ENCODE measurements at places on chromosomes 13 and 19. TPM values are rescaled to one million over a fixed set of nuclear protein-coding genes. Genes with fewer than 3 reads are reported as not detected.
A peak's percentile ranks its signal among the peaks of the same experiment; 100 is the strongest.

GRCh38 chr13:110916301-110917142 lies 1.7 kb upstream of the ANKRD10 start:
- no peak for DNase-seq
- peak overlapping the region; percentile 92 for H3K4me3 ChIP-seq
- peak overlapping the region; percentile 63 for H3K27ac ChIP-seq

- no peak overlapping the region for H3K4me3 ChIP-seq
- H3K27me3 ChIP-seq = no peaks in the 10 kb centered on the region
- H3K27ac ChIP-seq = no peak overlapping the region
- no peaks in the 10 kb centered on the region for H3K36me3 ChIP-seq
Observed at GRCh38 chr13:40452038-40452666, 214.3 kb downstream of the FOXO1 start.

The ZNF491 gene
- total RNA-seq = 0.60 TPM

GRCh38 chr13:20780317-20780716 lies 6.6 kb upstream of the EEF1AKMT1 start:
- H3K36me3 ChIP-seq = peaks cover 37% of the 10 kb centered on the region
- H3K27ac ChIP-seq = no peak overlapping the region
- no peaks in the 10 kb centered on the region for H3K27me3 ChIP-seq
- DNase-seq = no peak

DNA sequence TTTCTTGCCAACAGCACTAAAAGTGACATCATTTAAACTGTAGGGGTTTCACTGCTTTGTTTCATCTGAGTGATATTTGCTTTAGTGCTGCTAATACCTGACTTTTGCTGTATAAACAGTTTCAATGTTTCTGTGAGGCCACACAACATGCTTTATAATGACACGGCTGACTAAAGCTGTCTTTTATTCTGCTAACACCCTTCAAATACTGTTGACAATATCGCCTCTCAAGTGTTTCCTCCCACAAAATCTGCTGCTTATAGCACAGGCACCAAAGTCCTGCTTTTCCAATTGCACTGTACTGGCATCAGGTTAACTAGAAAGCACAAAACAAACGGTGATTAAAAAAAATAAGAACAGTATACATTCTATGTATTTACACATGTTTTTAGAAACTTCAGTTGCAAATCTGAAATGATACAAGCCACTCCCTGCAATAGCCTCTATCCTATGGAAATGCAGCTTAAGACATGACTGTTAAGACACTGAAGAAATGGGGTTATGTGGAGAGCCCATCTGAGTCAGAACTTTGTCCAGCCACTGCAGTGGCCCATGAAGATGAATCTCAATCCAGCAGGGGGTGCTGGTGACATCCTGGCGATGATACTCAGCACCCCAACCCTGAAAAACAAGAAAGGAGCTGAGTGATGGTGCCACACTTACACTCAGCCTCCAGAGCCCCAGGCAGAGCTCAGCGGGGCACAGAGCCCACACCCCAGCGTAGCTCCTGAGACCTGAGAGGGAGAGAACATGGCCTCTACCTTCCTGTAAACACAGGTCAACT lies 29.4 kb downstream of the RFXAP start:
- DNase-seq = peak; percentile 50
- no peak overlapping the region for H3K4me3 ChIP-seq
- no peaks in the 10 kb centered on the region for H3K36me3 ChIP-seq
- no peaks in the 10 kb centered on the region for H3K4me1 ChIP-seq
- H3K27me3 ChIP-seq = peaks cover 8% of the 10 kb centered on the region

- H3K27ac ChIP-seq = peak overlapping the region; percentile 38
- DNase-seq = peak; percentile 56
- peaks cover 8% of the 10 kb centered on the region for H3K36me3 ChIP-seq
- peak overlapping the region; percentile 61 for H3K4me3 ChIP-seq
- peaks cover 53% of the 10 kb centered on the region for H3K4me1 ChIP-seq
Observed at GRCh38 chr19:15469513-15470297, 5.4 kb upstream of the RASAL3 start.

DNA sequence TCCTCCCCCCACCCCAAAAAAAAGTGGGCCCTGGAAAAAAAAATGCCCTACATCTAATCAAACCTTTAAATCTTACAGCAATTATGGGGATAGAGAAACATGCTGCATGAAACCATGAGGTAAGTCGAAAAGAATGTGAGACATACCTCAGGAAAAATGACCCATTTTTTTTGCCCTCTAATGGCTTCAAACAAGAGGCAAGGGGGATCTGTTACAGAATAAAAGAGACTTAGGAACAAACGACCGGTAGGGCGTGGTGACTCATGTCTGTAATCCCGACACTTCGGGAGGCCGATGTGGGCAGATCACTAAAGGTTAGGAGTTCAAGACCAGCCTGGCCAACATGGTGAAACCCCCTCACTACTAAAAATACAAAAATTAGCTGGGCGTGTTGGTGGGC lies 8.4 kb downstream of the RGL3 start:
- H3K4me3 ChIP-seq = no peak overlapping the region
- H3K36me3 ChIP-seq = no peaks in the 10 kb centered on the region
- no peak overlapping the region for H3K27ac ChIP-seq
- peaks cover 4% of the 10 kb centered on the region for H3K4me1 ChIP-seq
- peaks cover 7% of the 10 kb centered on the region for H3K27me3 ChIP-seq

GRCh38 chr19:6532244-6532999 lies 1.6 kb downstream of the TNFSF9 start:
- H3K36me3 ChIP-seq = no peaks in the 10 kb centered on the region
- H3K4me3 ChIP-seq = peak overlapping the region; percentile 40
- peak; percentile 43 for DNase-seq
- no peak overlapping the region for H3K27ac ChIP-seq

GRCh38 chr19:13804830-13805683 lies 9.8 kb downstream of the ZSWIM4 start:
- no peaks in the 10 kb centered on the region for H3K4me1 ChIP-seq
- no peak overlapping the region for H3K27ac ChIP-seq
- no peaks in the 10 kb centered on the region for H3K27me3 ChIP-seq
- peaks cover 6% of the 10 kb centered on the region for H3K36me3 ChIP-seq
- DNase-seq = peak; percentile 49
- H3K4me3 ChIP-seq = no peak overlapping the region

DNA sequence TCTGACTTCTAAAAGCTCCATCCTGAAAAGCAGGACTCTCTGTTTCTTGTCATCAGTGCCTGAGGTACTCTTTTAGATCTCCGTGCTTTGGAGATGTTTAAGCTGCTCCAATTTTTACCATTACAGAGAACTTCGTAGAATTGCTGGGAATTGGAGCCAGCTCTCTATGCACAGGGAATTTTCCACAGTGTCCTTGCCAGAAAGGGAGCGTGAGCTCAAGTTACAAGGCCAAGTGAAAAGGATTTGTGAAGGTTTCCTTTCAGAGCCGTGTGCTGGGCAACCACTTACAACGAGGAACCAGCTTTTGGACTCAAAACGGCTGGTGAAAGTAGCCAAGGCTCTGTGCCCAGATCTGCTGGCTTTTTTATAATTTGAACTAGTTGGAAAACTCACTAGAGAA lies 82.6 kb downstream of the NUFIP1 start:
- no peak overlapping the region for H3K4me3 ChIP-seq
- no peak for DNase-seq
- H3K4me1 ChIP-seq = no peaks in the 10 kb centered on the region
- H3K36me3 ChIP-seq = peaks cover 1% of the 10 kb centered on the region
- H3K27me3 ChIP-seq = peaks cover 1% of the 10 kb centered on the region

The RNF113B gene
- total RNA-seq = not detected

GRCh38 chr19:52527956-52528351 lies 486 bp downstream of the ZNF808 start:
- H3K4me1 ChIP-seq = peaks cover 23% of the 10 kb centered on the region
- peak overlapping the region; percentile 94 for H3K27ac ChIP-seq
- H3K27me3 ChIP-seq = no peaks in the 10 kb centered on the region
- peaks cover 25% of the 10 kb centered on the region for H3K36me3 ChIP-seq
- no peak for DNase-seq

The EDDM13 gene
- 0.76 TPM for total RNA-seq

The SIAH3 gene
- total RNA-seq = 0.19 TPM

- H3K27ac ChIP-seq = no peak overlapping the region
- no peaks in the 10 kb centered on the region for H3K36me3 ChIP-seq
- no peaks in the 10 kb centered on the region for H3K27me3 ChIP-seq
- DNase-seq = no peak
- H3K4me3 ChIP-seq = no peak overlapping the region
Observed at GRCh38 chr13:24360106-24360505, 50.7 kb downstream of the C1QTNF9 start.
